ENCODE measurements at places on chromosomes 12 and 14.

GRCh38 chr12:55019784-55020183, at the start of gene NEUROD4:
Gene NEUROD4, plus strand, starts transcription at chr12:55019974. Its CDS starts 6,466 bp downstream, at chr12:55026440.
- peak; percentile 24 for DNase-seq

DNA sequence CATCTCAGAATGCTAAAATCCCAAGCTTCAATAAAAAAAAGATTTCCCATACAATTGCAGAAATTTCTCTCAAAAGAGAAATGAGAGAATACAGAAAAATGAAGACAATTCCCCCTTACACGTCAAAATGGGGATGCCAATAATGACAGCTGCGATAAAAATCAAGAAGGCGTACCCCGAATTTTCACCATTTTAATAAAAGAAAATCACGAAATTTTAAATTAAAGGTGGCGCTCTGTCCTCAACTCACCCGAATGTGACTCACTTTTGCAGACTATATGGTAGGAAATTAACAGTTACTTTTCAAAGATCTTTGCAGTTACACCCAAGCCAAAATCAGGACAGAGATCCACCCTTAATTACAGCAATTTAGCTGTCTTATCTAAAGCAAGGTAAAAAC, 2.1 kb downstream of the ATP2B1 start:
- DNase-seq, result no peak

DNA sequence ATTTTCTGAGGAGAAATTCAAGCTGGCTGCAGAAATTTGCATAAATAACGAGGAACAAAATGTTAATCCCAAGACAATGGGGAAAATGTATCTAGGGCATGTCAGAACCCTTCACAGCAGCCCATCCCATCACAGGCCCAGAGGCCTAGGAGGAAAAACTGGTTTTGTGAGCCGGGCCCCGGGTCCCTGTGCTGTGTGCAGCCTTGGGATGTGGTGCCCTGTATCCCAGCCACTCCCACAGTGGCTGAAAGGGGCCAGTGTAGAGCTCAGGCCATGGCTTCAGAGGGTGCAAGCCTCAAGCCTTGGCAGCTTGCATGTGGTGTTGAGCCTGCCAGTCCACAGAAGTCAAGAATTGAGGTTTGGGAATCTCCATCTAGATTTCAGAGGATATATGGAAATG, 57.7 kb downstream of the NPAS3 start:
- DNase-seq, result no peak

DNA sequence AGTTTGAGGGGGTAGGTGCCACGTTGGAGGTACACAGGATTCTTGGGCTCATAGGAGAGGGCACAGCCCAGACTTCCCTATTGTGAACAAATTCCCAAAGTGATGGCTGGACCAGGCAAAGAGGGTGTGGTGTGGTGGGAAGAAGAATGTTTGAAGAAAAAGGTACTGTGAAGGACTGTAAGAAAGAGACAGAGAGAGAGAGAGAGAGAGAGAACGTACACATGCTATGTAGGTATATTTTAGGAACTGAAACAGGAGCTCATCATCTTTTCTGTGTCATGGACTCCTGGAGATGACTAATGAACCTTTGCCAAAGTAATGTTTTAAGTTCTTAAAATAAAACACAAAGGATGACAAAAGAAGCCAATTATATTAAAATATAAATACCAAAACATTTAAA, 24.5 kb downstream of the SLC17A8 start:
- DNase-seq, result no peak

DNA sequence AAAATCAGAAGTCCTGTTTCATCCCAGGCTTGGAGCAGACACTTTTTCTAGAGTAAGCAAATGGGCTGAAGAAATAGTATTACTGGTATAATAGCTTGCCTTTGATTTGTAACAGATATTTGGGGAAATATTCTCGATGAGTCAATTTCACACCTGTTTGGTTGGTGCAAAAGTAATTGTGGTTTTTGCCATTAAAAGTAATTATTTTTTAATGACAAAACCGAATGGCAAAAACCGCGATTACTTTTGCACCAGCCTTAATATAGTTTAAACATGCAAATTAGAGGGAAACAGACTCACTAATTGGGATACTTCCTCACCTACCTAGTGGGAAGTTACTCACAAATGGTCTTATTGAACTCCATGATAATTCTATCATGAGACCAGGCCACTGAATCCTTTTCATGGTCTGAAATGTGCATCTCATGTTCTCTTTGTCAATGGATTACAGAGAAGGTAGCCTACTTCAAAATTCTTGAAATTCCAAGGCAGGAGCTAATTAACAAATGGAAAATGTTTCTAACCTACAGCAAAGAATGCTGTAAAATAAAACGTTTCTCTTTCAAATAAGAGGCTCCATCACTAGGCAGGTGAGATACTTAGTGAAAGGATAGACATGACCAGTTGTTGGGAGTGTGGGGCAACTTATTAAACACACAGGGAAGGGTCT, 391.3 kb downstream of the EMP1 start:
- DNase-seq, result no peak

DNA sequence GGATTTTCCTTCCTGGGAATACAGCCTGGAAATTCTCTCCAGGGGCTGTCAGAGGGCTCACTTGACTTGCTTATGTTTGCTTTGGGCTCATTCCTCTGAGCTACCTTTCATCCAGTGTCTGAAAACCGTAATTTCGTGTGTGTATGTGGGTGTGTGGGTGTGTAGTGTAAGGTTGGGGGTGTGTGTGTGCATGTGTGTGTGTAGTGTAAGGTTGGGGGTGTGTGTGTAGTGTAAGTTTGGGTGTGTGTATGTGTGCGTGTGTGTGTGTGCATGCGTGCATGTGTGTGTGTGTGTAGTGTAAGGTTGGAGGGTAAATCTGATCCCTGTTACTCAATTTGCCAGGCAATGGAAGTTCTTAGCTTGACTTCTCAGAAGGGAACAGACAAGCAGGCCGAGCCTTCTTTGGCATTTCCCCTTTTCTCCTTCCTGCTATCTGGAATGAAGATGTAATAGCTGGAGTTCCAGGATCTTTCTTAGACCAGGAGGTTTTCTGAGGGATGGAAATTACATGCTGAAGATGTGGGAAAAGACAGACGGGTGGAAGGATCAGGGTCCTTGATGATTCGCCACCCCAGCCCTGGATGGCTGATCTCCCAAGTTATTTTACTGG, 15.5 kb upstream of the BEGAIN start:
- no peak for DNase-seq
